ENCODE measurements at places on chromosomes 16 and 17. TPM values are rescaled to one million over a fixed set of nuclear protein-coding genes. Genes with fewer than 3 reads are reported as not detected.

DNA sequence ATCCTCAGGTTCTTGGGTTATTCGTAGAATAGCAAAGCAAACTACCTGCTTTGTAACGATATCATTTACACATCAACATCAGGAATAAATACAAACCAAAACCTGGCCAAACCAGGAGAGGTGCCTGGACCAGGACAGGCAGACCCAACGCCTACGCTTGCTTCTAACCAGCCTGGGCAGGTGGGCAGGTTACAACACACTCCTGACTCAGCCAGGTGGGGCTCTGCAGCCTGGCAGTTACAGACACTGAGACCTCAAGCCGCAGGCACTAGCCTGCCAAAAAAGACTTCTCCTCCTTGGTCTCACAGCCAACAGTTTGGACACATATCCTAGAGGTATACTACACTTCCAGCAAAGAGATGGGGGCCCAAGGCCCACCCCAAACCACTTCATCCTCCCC is 14.0 kb downstream of the ANKRD11 start:
- no peak for DNase-seq

- DNase-seq = no peak
Measured at GRCh38 chr17:81179861-81180260, 13.8 kb upstream of the AATK start.

- DNase-seq = no peak
Measured at GRCh38 chr17:73521376-73521775, 122.9 kb downstream of the SDK2 start.

Gene CBFB
- 55.7 TPM for total RNA-seq

Gene PPP1R27
- total RNA-seq = 1.3 TPM
